ENCODE measurements at places on chromosomes 16 and 17. TPM values are rescaled to one million over a fixed set of nuclear protein-coding genes. Genes with fewer than 3 reads are reported as not detected.
A peak's percentile ranks its signal among the peaks of the same experiment; 100 is the strongest.

DNA sequence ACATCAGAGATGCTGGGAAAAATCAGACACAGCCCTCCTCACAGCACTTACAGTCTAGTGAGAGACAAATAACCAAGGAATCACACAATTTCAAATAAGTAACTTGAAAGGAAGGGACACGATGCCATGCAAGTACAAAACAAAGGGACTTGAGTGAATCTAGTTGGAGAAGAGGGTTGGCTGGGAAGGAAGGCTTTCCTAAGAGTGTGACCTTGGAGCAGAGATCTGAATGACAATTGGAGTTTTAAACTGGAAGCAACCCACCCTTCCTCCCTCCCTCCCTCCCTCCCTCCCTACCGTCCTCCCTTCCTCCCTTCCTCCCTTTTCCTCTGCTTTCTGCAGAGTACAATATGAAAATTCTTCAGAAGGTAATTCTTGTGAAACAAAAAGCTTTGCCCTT, 31.1 kb downstream of the ADAMTS18 start:
- no peak for DNase-seq

DNA sequence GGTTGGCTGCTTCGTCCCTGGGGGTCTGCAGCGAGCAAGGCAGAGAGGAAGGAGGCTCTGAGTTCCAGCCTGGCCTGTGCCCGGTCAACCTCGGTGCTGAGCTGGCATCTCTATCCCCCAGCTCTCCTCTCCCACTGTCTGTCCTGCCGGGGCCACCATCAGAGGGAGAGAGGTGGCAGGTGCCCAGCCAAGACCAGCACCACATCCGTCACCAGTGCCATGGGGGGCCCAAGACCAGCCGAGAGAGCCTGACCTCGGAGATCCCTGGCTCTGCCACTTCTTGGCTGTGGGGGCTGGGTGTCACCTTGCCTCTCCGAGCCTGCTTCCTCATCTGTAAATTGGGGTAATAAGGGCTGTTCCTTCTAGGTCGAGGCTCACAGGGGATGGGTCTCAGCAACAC, 560 bp upstream of the P2RX1 start:
- DNase-seq: no peak

The LDHD gene
- 97.9 TPM for total RNA-seq

DNA sequence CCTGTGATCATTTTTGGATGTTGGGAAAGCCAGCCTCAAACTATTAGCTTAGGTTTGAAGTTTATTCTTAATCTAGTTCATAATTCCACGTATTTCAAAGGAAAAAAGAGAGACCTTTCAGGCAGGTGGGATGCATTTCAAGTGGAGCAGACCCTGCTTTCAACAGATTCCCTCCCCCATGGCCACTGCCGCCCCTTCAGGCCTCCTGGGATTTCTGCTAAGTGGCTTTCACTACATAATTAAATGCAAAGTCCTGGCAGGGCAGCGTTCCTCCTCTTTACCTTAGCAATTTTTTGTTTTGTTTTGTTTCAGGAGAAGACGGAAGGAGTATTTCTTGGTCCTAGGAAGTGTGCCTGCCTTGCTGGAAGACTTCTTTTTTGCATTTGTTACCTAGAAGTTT, 36.6 kb downstream of the MAF start:
- no peak for DNase-seq

- no peak for DNase-seq
These were observed 7.5 kb downstream of the C1QTNF8 start for GRCh38 chr16:1088295-1089170.

DNA sequence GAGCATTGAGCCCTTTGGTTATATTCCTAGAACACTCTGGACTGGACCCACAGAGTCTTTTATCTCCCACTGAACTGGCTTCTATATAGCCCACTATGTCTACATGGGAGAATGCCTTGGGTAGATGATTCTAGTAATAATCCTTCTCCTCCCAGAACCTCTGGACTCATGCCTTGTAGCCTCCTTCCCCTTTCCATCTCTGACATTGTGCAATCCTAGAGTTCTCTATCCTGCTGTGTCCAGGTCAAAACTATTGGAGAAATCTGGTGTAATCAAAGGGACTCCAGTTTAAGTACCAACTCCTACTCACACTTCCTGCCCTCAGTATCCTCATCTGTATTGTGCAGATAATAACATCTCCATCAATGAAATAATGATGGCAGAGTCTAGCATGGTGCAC, 9.1 kb downstream of the RCVRN start:
- no peak for DNase-seq

GRCh38 chr17:82985973-82986372, 93.4 kb upstream of the METRNL start:
- DNase-seq: no peak

The ASPA gene
- 2.8 TPM for total RNA-seq

The HIGD1B gene
- total RNA-seq: 18.3 TPM

- DNase-seq: peak; percentile 75
These were observed 504 bp downstream of the SRSF1 start for GRCh38 chr17:58006560-58006923.

- no peak for DNase-seq
These were observed 24.4 kb upstream of the CYTH1 start for GRCh38 chr17:78806451-78806850.

- DNase-seq: no peak
These were observed 32.7 kb downstream of the AP1G1 start for GRCh38 chr16:71775949-71776348.

- peak; percentile 23 for DNase-seq
These were observed at the start of gene SCIMP for GRCh38 chr17:5234645-5235576. SCIMP (minus strand) TSS chr17:5234860; CDS start chr17:5234755, 105 bp downstream.

DNA sequence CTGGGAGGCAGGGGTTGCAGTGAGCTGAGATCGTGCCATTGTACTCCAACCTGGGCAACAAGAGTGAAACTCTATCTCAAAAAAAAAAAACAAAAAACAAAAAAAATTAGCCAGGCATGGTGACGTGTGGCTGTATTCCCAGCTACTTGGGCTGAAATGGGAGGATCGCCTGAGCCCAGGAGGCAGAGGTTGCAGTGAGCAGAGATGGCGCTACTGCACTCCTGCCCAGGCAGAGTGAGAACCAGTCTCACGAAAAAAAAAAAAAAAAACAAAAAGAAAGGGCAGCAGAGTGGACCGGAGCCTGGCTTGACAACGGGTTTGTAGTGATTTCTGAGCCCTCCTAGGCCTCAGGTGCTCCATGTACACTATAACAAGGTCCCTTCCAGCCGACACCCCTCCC, 33.1 kb downstream of the PEMT start:
- no peak for DNase-seq

DNA sequence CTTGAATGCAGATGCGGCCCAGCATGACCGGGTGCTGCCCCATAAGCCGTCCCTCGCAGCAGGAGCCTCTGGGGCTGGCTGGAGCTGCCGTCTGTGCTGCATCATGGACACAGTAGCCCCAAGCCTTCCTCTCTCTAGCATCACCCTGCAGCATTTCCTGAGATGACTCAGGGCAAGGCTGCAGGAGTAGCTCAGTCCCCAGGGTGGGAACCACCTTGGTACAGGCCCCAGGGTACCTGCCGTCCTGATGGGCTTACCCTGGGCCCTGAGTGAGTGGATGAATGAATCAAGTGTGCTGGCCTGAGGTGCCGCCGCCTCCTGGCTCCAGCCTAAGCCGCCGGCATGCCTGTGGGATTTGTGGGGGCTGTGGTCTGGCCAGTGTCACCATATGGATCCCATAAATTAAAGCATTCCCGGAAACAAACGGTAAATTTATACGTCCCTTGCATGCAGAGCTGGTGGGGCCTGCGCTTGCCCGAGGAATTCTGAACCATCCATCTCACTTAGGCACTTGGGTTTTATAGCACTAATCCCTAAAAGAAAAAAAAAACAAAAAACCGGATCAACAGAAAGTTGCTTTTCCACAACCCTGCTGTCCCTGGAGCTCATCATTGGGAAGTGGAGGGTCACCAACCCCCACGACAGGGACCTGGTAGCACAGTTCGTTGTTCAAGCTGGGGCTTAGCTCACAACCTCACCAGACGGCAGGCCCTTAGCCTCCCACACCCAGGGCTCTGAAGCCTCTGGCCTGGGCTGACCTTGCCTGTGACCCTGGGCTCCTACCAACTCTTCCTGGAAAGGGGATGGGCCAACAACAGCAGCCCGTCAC, 242.6 kb upstream of the CIBAR2 start:
- no peak for DNase-seq

DNA sequence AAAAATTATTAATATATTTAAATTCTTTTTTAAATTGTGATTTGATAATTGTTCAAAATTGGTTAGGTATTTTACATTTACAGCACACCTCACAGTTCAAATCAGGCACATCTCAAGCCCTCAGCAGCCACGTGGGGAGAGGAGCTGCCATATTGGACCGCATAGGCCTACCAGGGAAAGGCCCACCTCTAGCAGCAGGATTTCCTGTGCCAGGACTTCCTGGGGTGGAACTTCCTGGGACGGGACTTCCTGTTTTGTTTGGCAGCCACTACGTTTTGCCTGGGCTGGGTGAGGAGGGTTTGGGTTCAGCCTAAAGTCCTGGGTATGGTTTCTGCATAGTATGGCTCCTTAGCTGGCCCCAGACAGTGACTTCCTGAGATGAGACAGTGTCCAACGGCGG, 298.5 kb upstream of the FOXF1 start:
- no peak for DNase-seq

DNA sequence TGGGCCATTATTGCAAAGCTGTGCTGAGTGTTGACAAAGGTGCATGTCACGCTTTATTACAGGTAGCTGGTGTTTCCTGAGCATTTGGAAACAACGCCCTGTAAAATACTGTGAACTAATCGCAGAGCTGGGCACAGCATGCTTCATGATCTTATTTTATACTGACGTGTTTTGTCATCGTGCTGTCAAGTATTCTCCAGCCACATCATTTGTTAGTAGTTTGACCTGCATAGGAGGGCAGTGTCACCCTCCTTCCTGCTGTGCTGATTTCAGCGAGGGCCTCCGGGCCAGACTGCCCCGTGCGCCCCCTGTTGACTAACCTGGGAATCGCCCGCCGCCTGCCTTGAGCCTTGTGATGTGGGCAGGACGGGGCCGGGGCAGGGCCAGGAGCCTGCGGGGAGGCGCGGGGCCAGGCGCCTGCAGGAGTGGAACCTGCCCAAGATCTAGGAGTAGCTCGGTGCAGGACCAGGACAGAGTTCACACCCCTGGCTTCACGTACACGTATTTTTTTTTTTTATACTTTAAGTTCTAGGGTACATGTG, 820.7 kb downstream of the KCNJ18 start:
- no peak for DNase-seq

The RCVRN gene
- 0.47 TPM for total RNA-seq

The SLC13A5 gene
- total RNA-seq: not detected

DNA sequence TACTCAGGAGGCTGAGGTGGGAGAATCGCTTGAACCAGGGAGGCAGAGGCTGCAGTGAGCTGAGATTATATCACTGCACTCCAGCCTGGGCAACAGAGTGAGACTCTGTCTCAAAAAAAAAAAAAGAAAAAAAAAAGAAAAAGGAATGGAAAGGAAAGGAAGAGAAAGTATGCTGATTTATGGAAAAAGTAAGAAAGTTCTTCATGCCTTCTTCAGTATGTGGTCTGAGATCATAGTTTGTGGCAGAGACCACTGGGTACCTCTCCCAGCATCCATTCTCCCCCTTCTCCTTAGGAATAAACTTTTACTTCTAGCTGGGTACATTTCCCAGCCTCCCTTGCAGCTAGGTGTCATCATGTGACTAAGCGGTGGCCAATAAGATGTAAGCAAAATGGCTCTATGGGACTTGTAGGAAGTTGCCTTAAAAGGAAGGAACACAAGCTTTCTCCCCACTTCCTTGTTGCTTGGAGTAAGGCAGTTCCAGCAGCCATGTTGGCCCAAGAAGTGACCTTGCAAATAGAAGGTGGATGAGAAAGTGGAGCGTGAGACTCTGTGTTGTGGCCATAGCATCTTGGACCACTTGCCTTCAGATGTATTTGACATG, 26.1 kb upstream of the XPO6 start:
- DNase-seq: no peak

DNA sequence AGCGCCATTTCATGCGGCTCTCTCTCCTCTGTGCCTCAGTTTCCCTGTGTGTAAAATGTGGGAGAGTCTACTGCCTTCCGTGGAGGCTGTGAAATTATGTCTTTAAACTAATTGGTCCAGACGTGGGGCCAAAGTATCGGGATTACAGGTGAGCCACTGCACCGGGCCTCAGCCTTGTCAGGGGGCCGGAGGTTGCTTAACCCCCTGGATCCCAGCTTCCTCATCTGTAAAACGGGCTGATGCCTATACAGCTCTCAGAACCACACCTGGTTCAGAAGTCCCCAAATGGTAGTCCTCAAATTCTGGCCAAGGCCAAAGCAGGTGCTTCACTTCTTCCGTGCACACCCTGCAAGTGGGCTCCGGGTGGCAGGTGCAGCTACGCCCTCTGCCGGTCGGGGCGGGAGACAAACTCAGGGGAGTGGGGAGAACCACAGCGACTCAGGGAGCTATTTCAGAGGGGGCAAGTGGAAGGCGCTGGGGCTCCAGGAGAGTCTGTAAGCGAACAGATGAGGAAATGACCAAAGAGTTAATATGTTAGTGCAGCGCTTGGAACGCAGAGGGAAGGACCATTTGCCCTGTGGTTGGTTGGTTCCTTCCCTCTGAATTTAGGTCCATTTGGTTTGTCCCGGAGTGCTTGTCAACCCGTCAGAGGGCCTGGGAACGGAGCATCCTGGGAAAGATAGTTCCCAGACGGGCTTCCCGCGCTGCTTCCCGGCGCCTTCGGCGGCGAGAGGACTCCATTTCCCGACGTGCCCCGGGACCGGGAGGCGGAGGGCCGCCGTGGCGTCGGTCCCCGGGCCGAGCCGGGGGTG, at the start of gene MGRN1:
Gene MGRN1 (plus strand): TSS at position 812 of the 812 bp plus-strand sequence. CDS start 135 bp downstream, outside the sequence.
- DNase-seq: peak; percentile 94

The SCARF1 gene
- 12.2 TPM for total RNA-seq

The ATXN7L3 gene
- 28.7 TPM for total RNA-seq

The CDH15 gene
- not detected for total RNA-seq

- DNase-seq: no peak
These were observed 16.8 kb upstream of the AKAP1 start for GRCh38 chr17:57068222-57068658.

DNA sequence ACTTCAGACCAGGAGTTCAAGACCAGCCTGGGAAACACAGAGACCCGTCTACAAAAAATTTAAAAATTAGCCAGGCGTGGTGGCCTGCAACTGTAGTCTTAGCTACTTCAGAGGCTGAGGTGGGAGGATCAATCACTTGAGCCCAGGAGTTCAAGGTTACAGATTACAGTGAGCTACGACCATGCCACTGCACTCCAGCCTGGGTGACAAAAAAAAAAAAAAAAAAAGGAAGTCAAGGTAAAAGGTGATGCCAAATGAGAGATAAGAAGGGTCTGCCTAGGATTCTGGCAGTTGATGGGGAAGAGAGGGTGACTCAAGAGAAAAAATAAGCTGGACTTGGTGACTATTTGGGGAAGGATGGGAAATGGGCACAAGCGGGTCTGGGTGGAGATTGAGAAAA, 32.5 kb downstream of the MYO18A start:
- no peak for DNase-seq

The PGS1 gene
- 17.1 TPM for total RNA-seq

- no peak for DNase-seq
These were observed 4.8 kb downstream of the PPP1R9B start for GRCh38 chr17:50145532-50146229.

GRCh38 chr17:13554231-13554630, 47.5 kb downstream of the HS3ST3A1 start:
- no peak for DNase-seq

GRCh38 chr16:53771655-53772497, 67.9 kb downstream of the FTO start:
- DNase-seq: no peak

GRCh38 chr17:35192708-35193107, 1.5 kb downstream of the SLC35G3 start:
- DNase-seq: no peak
